Right renal cortex interstitium (tissue), 3 donors: ENCODE measurements at places on chromosomes 11 and 22. TPM values are rescaled to one million over a fixed set of nuclear protein-coding genes. Genes with fewer than 3 reads are reported as not detected.

DNA sequence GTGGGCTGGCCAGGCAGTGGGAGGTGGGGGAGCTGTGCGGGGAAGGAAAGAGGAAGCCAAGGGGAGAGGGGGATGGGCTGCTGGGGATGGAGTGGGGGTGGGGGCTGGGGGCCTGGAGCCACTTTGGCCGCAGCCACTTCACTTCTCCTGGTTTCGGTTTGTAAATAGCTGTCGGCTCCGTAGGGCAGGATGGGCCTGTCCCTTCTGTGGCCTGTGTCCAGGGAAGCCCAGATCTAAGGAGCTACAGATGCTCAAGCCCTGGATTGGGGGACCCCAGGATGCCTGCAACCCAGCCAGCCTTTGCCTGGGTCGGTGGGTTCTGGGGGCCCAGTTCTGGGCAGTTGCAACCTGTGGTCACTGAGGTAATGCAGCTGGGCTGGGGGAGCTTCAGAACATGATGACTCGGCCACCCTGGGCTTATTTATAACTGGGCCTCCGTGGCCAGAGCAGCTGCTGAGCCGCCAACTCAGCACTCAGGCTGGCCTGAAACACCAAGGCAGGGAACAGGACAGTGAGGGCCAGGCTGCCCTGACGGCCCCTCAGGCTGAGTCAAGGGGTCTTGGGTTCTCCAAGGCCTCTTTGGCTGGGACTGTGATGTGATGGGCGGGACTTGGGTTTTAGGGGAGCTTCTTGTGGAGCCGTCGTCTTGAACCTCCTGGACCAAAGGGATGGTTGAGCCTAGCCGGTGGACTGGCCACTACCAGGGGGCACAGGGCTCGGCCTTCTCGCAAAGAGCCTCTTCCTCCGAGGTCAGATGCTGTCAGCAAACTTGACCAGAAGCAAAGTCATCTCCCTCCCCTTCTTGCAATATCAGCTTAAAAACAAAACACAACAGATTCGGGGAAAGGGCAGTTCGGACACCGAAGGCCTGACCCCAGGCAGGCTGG is 15.0 kb upstream of the SLC39A13 start:
- DNase-seq = no peak

- DNase-seq = no peak
Observed at GRCh38 chr11:125070699-125071254, 7.7 kb downstream of the SLC37A2 start.

- DNase-seq = no peak
Observed at GRCh38 chr11:132251061-132251460, 880.6 kb downstream of the NTM start.

DNA sequence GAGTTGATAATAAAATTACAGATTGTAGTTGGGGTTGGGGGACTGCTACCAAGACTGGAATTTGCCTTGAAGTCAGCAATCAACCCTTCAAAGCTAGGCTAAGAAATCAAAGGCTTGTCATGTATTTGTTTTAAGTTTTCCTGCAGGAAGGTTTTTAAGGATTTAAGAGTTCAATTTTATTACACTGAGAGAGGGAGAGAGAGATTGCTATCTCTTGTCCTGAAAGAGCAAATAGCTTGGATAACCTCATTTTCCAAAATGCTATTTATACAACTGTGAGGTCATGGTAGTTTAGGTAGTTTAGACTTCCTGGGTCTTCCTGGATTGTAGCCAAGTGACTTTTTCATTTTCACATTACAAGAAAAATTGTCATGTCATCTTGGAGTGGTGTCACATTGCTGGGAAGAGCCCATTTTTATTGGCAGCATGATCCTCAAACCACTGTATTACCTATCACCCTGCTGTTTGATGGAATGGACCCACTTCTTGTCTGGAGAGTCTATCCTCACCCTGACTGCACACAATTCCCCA is 10.1 kb upstream of the PRSS23 start:
- DNase-seq = no peak

- no peak for DNase-seq
Observed at GRCh38 chr11:61913699-61914395, 3.5 kb downstream of the RAB3IL1 start.

DNA sequence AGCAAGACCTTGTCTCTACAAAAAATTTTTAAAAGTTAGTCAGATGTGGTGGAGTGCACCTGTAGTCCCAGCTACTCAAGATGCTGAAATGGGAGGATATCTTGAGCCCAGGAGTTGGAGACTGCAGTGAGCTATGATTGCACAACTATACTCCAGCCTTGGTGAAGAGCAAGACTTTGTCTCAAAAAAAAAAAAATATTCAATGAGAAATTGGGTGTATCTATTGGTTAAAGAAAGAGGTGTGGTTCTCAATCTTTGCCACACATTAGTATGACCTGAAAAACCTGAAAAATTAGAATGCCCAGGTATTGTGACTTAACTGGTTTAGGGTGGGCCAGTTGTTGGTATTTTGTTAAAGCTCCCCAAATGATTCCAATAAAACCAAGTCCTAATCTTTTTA is 32.4 kb downstream of the MTNR1B start:
- no peak for DNase-seq

- DNase-seq = no peak
Observed at GRCh38 chr11:115625502-115625901, 121.3 kb upstream of the CADM1 start.

GRCh38 chr11:126328938-126329643 is 25.2 kb downstream of the DCPS start:
- DNase-seq = no peak

GRCh38 chr11:80028998-80029397 is 588.2 kb upstream of the TENM4 start:
- no peak for DNase-seq

DNA sequence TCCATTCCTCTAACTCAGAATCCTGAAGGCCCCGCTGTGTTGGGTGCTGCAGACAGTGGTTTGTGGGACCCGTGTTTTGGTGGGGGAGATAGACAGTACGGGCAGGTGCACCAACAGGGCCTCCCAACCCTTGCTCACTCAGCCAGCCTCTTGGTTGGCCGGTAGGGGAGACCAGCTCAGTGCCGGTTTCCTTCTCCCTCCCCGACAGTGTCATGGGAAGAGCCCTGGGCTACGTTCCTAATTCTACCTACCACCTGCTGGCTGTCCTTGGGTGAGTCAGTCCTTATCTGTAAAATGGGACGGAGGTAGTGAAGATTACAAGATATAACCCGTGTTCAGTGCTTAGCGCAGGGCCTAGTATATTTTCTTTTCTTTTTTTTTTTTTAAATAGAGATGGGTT is 5.9 kb downstream of the TMEM134 start:
- DNase-seq = no peak

GRCh38 chr11:86291466-86292262 is 10.4 kb upstream of the HIKESHI start:
- DNase-seq = no peak

- DNase-seq = no peak
Observed at GRCh38 chr11:117790279-117790678, 6.7 kb downstream of the DSCAML1 start.

Gene UPK3A
- polyA plus RNA-seq = 1.8 TPM

Gene OR10A2
- polyA plus RNA-seq = not detected

Gene LRRC56
- polyA plus RNA-seq = 3.2 TPM

Gene TUB
- polyA plus RNA-seq = 24.5 TPM

Gene MUC2
- 0.27 TPM for polyA plus RNA-seq

Gene PIH1D2
- 10.8 TPM for polyA plus RNA-seq

Gene OR51I1
- not detected for polyA plus RNA-seq
